ENCODE measurements at places on chromosomes 5 and 9.

GRCh38 chr9:98172604-98173003 lies 19.8 kb downstream of the CORO2A start:
- DNase-seq: no peak

- no peak for DNase-seq
These were observed 116.3 kb downstream of the PTTG1 start for GRCh38 chr5:160537940-160538339.

GRCh38 chr9:134291452-134291881 lies 34.8 kb upstream of the RXRA start:
- DNase-seq: no peak

- no peak for DNase-seq
These were observed 61.8 kb upstream of the MAMDC2 start for GRCh38 chr9:69981686-69982445.

GRCh38 chr5:95080030-95080429 lies 204.9 kb downstream of the MCTP1 start:
- DNase-seq: no peak

- no peak for DNase-seq
These were observed 77.6 kb upstream of the FREM1 start for GRCh38 chr9:14987858-14988257.

DNA sequence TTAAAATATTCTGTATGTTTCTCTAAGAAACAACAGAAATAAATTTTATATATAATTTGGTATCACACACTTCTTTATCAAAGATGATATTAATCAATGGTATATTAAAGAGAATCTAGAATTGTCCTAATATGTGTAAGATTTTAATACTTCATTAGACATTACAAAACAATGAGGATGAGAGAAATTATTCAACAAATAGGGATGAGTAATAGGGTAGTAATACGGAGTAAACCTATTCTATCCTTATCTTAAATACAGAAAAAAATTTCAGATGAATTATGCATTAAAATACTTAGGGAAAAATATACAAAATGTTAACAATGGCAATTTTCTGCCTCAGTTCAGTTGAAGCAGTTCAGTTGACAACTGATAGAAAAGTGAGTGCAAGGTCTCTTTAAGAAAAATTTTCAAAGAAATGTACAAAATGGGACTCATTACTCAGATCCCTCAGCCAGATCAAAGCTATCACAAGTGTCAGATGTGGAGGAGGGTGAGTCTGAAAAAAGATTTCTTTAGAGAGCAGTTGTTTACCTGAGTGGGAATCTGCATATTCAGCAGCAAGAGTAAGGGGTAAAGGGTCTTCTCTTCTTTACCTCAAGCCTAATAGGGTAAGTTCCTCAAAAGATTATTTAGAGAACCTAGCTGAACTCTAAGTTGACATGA lies 56.7 kb upstream of the GCNT4 start:
- DNase-seq: no peak

GRCh38 chr5:12952409-12952808 lies 992.1 kb downstream of the DNAH5 start:
- no peak for DNase-seq

DNA sequence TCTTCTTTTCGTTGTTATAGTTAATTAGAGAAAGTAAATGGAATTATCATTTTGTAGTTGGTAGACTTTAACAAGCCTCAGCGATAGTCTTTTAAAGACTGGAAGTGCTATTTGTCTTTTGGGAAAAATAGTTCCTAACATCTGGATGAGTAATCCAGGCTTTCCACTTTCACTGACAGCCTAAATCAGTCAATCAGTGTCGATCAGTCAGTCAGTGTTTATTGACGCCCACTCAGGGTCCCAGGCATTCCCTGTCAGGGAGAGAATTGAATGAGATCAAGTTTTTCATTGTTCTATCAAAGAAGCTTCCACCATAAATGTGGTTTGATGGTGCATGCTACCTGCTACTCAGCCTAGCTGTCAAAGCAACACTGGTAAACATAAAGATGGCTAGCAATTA lies 2.6 kb downstream of the ABL1 start:
- DNase-seq: no peak

DNA sequence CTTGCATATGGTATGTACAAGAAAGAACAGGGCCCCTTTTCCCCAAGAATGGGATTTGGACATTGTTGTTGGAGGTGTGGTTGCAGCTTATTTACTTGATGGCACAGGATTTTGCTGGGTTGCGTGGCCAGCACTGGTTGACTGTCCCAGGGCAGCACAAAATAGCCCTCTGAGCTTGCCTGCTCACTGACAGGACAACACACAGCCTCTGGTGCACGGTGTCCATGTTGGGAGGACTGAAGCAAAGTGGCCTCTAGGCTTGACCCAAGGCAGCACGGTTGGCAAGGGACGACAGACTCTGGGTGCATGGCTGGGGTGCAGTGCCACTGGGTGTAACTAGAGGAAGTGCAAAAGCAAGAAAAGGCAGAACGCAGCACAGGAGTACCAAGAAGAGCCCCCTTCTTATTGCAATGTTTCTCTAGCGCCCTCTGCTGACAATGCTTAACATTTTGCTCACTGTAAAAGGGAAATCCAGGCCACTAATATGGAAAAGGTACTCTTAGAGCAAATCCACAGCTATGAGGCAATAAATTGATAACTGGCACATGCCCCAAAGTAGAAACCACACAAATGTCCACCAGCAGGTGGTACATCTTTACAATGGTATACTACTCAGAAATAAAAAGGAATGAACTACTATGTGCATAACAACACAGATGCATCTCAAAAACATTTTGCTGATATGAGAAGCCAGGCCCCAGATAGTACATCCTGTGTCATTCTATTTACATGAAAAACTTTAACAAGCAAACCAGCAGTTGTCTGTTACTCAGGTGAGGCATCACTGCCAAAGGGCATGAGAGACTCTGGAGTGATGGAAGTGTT lies 47.4 kb upstream of the BARX1 start:
- peak; percentile 4 for DNase-seq

- DNase-seq: no peak
These were observed 944 bp downstream of the ATOX1 start for GRCh38 chr5:151757233-151758140.

GRCh38 chr9:120158221-120158620 lies 421.7 kb downstream of the CDK5RAP2 start:
- no peak for DNase-seq

DNA sequence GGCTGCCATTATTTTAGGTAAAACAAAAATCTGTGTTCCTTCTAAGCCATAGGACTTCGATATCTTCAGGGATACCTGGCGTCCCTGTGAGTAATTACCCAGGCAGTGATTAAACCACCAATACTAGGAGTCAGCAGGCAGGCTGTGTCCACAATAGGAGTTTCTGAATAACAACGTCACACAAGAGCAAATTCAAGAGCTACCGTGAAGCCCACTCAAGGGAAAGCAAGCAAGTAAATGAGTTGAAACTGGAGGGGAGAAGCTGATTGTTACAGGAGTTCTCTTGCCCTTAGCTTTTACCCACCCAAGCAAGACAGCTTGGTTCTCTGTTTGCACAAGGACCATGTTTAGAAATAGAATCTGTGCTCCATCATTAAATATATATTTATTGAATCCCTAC lies 50.8 kb downstream of the SEMA5A start:
- no peak for DNase-seq

DNA sequence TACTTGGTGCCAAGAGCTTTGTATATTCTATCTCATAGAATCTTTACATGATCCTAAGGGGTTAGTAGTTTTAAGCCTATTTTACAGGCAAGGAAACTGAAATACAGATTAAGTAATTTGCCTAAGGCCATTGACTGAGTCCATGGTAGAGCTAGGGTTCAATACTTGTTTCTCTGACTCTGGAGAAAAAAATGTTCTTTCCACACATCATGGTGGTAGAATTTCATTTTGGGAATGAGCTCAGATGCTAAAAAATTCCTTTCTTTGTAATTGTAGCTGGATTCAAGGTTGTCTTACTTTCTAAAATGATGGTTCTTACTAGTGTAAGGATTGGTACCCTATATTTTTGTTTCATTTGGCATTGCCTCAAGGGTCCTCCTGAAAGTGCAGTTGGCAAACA lies 86.0 kb downstream of the ANKRD55 start:
- DNase-seq: no peak

GRCh38 chr9:122218071-122218934 lies 10.5 kb downstream of the LHX6 start:
- no peak for DNase-seq

DNA sequence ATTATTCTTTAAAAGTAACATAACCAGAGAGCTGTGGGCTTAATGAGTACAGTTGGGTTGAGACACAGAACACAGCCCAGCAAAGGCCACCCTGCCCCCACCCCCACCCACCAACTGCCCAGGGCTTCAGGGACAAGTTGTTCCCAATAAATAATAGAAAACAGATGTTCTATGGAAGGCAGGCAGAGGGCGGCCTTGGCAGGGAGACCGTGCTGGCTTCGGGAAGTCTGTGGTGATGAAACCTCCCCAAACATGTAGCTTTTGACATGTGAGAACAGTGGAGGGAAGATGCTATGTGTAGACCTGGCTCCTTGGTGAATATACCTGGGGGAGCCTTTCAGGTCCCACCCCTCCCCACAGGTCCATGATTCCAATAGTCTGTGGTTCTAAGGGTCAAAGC lies 10.0 kb downstream of the TRAF1 start:
- DNase-seq: no peak

DNA sequence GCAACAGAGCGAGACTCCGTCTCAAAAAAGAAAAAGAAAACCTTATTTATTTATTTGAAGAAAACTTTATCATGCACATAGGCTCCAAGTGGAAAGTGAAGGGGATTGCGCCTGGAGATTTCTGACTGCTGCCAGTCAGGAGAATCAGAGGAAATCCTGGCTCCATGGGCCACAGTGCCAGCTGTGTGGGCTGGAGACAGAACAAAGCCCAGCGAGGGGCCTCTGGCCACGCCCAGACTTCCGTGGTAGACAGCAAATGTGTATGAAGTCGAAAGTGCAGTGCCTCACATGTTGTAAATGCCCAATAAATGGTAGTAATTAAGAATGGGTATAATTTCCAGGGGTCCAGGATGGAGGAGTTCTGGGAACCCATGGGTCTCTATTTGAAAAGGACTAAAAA lies 75.8 kb upstream of the WWC1 start:
- DNase-seq: no peak

DNA sequence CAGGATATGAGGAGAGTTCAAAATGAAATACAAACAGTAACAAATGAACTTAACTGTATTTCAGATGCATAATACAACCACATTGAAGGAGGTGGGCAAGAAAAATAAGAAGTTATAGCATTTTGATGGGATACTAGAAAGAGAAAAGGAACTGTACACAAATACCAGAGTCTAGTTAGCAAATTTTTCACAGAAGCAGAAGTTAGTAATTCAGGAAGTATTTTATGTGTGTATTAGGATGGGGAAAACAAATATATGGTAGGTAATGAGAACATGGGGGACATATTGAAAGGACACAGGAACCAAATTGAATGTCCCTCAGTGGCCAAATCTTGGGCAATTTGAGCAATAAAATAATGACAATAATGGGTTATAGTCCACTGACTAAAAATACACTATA lies 18.4 kb downstream of the GM2A start:
- no peak for DNase-seq

GRCh38 chr5:33997331-33997983 lies 10.4 kb downstream of the AMACR start:
- no peak for DNase-seq

DNA sequence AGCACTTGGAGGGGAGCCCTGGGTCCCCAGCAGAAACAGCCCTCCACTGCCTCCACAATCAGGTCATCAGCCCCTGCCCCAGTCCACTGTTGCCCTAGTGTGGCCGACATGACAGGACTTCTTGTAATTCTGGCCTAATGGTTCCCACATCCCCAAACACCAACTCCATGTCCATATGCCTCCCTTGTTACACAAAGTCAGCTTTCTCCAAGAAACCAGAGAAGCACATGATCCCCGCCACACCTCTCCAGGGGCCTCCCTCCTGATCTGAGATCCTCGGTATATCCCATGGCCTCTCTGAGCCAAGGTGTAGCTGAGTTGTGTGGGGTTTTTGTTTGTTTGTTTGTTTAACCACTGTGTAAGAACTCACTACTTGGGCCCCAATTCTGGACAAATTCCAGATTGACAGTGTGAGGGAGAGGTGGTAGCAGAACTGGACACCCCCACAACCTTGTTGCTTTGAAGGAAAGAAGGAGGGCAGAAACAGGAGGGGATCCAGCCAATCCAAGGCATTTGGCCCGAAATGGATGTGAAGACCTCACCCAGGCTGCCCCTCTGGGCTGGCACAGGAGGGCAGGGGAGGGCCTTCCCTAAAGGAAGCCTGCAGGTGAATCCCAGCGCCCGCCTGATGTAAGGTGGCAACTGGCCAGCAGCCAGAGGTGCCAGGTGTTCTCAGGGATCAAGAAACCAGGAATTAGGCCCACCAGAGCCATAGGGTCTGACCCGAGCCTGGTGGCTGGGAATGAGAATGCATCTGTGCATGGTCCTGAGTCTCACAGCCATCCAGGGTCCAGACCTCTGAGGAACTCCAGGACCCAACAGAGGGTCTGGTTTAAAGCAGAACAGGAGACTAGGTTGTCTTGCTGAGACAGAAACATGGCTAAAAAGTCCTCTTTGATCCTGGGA lies 13.4 kb downstream of the IRF1 start:
- no peak for DNase-seq

- DNase-seq: no peak
These were observed 1075.9 kb downstream of the NR2F1-AS1 start for GRCh38 chr5:92505145-92505544.

DNA sequence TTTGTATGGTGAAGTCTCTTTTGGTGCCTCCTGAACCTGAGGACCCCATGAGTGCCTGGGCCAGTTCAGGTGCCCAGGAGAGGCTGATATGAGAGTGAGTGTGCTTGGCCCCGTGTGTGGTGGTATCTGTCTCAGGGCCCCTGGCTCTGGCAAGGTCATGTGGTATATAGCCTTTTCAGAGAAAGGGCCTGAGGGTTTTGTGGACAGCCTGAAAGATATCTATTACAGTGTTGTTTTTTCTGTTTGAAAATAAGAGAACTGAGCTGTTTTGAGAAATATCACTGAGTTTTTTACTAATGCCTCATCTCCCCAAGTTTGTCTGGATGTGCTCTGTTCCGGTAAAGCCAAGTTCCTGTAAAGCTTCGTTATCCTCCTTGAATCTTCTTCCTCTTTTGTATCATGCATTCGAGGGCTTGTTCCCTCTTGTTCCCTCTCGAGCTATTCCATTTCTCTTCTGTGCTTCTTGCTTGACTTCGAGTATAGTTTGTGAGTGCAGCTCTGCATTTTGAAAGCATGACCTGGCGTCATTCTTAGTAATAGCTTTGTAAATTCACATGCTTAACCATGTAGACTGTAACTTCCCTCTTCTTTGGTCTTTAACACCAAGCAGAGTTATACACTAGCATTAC lies 122.3 kb downstream of the MAST4 start:
- DNase-seq: no peak
